Glutamatergic neuron (in vitro differentiated cells): ENCODE measurements at places on chromosomes 7 and 10. TPM values are rescaled to one million over a fixed set of nuclear protein-coding genes. Genes with fewer than 3 reads are reported as not detected.

FAM131B gene
- 111 TPM for total RNA-seq

FRMPD2 gene
- 1.6 TPM for total RNA-seq

NUPR2 gene
- not detected for total RNA-seq

MYL10 gene
- total RNA-seq, result not detected

GPER1 gene
- 0.59 TPM for total RNA-seq

LRRD1 gene
- total RNA-seq, result 0.15 TPM

DPP6 gene
- total RNA-seq, result not detected

RAMP3 gene
- total RNA-seq, result not detected

TNS3 gene
- total RNA-seq, result 3.8 TPM

FAM237B gene
- not detected for total RNA-seq

ELFN1 gene
- 40.0 TPM for total RNA-seq

CALML5 gene
- not detected for total RNA-seq

TRIM73 gene
- 11.2 TPM for total RNA-seq

GRCh38 chr10:50334273-50334672 is 83.0 kb upstream of the ASAH2 start:
- no peak overlapping the region for H3K4me3 ChIP-seq
- H3K4me1 ChIP-seq, result peaks cover 2% of the 10 kb centered on the region
- no peaks in the 10 kb centered on the region for H3K36me3 ChIP-seq
- peaks cover 3% of the 10 kb centered on the region for H3K27me3 ChIP-seq
- no peak for DNase-seq
- H3K27ac ChIP-seq, result no peak overlapping the region

GRCh38 chr10:30581779-30582380 is 47.7 kb downstream of the LYZL2 start:
- H3K27ac ChIP-seq, result no peak overlapping the region
- peaks cover 4% of the 10 kb centered on the region for H3K4me1 ChIP-seq
- H3K4me3 ChIP-seq, result no peak overlapping the region
- peak; percentile 25 for DNase-seq
- no peaks in the 10 kb centered on the region for H3K36me3 ChIP-seq

DNA sequence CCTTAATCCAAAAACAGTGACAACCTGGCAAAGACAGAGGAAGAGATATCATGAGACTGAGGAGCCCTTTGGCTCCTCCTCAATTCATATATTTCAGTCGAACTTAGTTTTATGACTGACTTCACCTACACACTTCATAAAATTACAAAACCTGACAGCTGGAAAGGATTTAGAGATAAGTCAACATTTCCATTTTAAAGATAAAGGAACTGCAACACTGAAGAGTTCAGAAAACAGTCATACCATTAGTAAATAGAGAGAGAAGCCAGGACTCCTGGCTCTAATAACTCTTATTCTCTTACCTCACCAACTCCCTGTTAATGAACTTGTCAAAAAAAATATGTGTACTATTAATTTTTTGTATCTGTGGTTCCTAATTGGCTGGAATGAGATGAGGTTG is 141.0 kb upstream of the COL1A2 start:
- no peak overlapping the region for H3K4me3 ChIP-seq
- H3K27ac ChIP-seq, result no peak overlapping the region
- no peaks in the 10 kb centered on the region for H3K36me3 ChIP-seq
- peaks cover 2% of the 10 kb centered on the region for H3K27me3 ChIP-seq

- peaks cover 7% of the 10 kb centered on the region for H3K27me3 ChIP-seq
- H3K4me3 ChIP-seq, result no peak overlapping the region
- H3K4me1 ChIP-seq, result no peaks in the 10 kb centered on the region
- H3K27ac ChIP-seq, result no peak overlapping the region
- DNase-seq, result no peak
- no peaks in the 10 kb centered on the region for H3K36me3 ChIP-seq
Observed at GRCh38 chr7:150722431-150722931, 6.1 kb downstream of the GIMAP1 start.

- H3K4me3 ChIP-seq, result no peak overlapping the region
- no peak overlapping the region for H3K27ac ChIP-seq
- DNase-seq, result no peak
- no peaks in the 10 kb centered on the region for H3K27me3 ChIP-seq
- H3K4me1 ChIP-seq, result no peaks in the 10 kb centered on the region
Observed at GRCh38 chr10:124826262-124826661, 24.6 kb downstream of the ABRAXAS2 start.

- no peaks in the 10 kb centered on the region for H3K36me3 ChIP-seq
- peaks cover 5% of the 10 kb centered on the region for H3K4me1 ChIP-seq
- DNase-seq, result no peak
Observed at GRCh38 chr10:78374331-78375028, 340.8 kb downstream of the RPS24 start.

DNA sequence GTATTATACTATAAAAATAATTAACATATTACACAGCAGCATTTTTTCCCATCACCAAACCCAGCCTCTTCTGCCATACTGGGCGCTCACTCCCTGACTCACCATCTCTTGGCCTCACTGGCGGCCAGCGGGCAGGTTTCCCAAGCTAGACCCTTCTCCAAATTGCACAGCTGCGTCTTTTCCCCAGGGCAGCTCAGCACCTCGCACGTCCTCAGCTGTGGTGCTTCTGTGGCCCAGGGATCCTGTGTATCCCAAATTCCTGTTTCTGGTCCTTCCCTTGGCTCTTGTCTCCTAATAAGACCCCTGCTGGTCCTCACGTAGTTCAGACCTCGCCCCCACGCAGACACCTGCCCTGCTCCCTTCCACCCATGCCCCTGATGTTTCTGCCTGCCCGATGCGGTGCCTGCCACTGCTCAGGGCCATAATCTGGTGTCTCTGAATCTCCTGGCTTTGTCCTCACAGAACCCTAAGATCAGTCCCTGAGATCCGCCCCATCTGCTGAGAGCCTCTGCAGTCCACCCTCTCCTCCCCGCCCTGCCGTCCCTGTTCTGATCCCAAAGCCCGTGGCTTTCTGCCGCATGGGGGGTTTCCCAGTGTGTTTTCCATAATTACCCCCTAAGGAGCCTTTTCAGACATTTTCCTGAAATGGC is 290.1 kb downstream of the TCERG1L start:
- no peaks in the 10 kb centered on the region for H3K27me3 ChIP-seq
- no peaks in the 10 kb centered on the region for H3K36me3 ChIP-seq
- no peak overlapping the region for H3K4me3 ChIP-seq
- no peak overlapping the region for H3K27ac ChIP-seq
- no peak for DNase-seq
